ENCODE measurements at places on chromosomes 12 and 14. TPM values are rescaled to one million over a fixed set of nuclear protein-coding genes. Genes with fewer than 3 reads are reported as not detected.

DNA sequence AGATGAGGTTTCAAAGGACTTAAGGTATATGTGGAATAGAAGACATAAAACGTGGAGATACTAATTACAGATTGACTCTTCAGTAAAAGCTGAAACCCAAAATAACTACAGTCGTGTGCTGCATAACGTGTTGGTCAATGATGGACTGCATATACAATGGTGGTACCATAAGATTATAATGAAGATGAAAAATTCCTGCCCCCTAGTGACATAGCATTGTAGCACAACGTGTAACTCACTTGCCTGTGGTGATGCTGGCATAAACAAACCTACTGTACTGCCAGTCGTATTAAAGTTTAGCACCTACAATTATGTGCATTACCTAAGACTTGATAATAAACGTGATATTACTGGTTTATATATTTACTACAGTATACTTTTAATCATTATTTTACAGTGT lies 150.3 kb downstream of the LRRK2 start:
- no peak for DNase-seq

- DNase-seq = no peak
Measured at GRCh38 chr14:100144996-100145646, 14.3 kb downstream of the DEGS2 start.

GRCh38 chr12:89047856-89048418 lies 304.4 kb downstream of the DUSP6 start:
- DNase-seq = no peak

DNA sequence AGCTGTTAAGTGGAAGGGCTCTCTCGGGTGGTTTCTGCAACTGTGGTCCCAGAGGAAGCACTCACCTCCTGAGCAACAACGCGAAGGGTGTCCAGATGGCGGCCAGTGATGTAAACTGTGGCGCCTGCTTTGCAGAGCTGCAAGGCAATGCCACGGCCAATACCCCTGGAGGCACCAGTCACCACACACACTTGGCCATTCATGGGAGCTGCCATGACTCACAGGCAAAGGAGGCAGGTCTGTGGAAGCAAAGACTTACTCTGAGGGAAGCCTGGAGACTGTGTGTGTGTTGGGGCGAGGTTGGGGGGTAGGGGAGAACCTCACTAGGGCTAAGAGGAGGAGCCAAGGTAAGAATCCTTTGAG lies 707 bp downstream of the DHRS1 start:
- no peak for DNase-seq

- DNase-seq = no peak
Measured at GRCh38 chr14:36939265-36939664, 233.1 kb downstream of the SLC25A21 start.

GRCh38 chr12:113903381-113903863 lies 62.7 kb downstream of the RBM19 start:
- no peak for DNase-seq

DNA sequence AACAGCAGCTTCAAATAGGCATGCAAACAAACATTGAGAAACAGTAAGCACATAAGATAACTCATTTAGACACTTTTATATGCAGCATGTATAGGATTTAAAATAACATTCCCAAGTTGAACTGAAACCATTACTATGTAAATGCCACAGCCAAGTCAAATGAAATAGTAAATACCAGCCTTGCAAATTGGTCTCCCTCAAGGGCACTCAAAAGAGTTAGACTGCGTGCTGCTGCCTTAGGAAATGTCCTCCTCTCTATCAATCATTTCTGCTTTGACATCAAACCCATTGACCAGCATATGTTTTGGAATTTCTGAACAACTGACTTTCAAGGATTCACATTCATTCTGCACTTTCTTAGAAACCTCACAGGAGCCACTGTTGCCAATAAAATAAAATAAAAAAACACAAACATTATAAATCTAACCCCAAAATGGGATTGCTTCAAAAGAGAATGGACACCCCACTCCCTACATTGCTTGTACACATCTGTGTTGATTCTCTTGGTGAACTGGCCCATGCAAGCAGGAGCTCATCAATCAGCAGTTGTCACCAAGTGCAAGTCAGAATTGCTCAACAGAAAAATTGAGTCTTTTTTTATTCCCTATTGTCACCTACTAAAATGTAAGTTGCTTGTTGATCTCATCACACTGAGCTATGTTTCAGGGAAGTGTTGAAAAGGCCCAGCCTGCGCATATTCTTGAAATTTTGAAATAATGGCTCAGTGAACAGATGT lies 256.2 kb downstream of the DAD1 start:
- DNase-seq = no peak

DNA sequence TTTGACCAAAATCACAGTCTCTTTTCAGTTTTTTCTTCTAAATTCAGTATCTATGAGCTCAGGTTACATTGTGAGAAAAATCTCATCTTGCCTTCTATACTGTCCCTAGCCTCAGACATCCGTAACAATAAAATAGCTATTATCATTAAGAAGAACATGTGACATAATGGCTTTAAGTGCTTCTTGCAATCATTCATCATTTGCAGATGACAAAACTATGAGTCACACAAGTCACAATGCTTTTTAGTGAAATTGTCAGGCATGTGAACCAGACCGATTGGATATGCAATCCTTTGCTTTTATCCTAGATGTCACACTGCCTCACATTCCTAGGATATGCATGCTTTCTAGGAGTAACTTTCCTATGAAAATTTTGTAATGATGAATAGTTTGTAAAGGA lies 313.1 kb downstream of the SLC6A15 start:
- DNase-seq = no peak

- no peak for DNase-seq
Measured at GRCh38 chr14:87185961-87186560, 806.9 kb downstream of the GALC start.

DNA sequence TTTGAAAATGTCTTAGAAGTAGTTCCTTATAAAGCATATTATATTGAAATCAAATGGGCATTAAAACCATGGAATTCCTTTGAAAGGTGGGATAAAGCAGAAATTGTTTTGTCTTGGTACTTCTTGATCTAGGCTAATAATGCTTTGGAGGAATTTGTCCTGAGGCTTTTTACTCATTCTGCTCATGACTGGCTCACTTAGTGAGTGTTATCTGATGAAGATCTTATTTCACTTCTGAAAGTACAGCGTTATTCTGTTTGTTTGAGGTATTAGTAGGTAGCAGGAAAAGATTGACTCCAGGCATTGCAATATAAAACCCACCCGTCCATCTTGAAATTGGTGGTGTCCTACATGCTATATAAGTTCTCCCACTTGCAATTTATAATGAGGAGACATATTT lies 5.5 kb downstream of the C12orf71 start:
- no peak for DNase-seq

DNA sequence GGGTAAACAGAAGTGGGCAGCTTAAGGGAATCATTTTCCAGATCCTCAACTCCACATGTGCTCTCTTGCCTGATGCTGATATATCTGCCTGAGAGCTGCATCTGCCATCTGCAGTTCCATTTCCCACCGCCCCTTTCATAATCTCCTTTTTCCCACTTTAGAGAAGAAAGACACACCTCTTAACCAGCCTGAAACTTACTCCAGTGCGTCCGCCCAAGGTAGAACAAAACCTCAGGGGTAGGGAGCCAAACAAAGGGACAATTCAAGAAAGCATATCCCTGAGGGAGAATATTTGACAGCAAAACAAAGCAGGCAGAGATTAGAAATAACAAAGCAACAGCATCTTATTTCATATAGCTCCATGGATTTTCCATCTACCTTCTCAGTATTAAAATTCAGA lies 4.3 kb downstream of the MDM1 start:
- no peak for DNase-seq

Gene EPYC
- not detected for total RNA-seq

Gene SERPINA12
- not detected for total RNA-seq

Gene LIN7A
- total RNA-seq = 2.2 TPM

Data from epithelial cell of proximal tubule (primary cell).